Posterior cingulate gyrus (tissue), 11 donors: ENCODE measurements at places on chromosomes 1 and 21.

GRCh38 chr1:8364528-8365442, 46.9 kb downstream of the SLC45A1 start:
- no peak for DNase-seq

DNA sequence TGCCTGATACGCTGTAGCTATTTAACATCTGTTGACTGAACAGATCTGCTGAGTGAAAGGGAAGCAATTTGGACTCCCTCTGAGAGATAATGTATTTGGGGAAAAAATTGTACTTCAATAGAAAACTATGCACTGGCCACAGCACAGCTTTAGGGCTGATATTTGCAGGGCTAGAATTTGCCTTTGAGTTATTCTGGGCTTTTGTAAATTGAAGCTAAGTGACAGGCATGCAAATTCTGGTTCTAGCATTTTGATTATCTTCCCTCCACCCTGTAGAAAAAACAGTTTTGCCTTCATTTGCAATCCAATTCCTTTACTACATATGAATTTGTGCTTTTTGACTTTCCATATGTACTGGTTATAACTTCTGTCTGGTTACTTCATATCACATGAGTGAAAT, 7.9 kb downstream of the KYAT3 start:
- DNase-seq: no peak

- no peak for DNase-seq
Measured at GRCh38 chr1:168031627-168032026, 94.8 kb upstream of the MPC2 start.

- peak; percentile 79 for DNase-seq
Measured at GRCh38 chr1:29237852-29238619, 1.7 kb downstream of the PTPRU start.

DNA sequence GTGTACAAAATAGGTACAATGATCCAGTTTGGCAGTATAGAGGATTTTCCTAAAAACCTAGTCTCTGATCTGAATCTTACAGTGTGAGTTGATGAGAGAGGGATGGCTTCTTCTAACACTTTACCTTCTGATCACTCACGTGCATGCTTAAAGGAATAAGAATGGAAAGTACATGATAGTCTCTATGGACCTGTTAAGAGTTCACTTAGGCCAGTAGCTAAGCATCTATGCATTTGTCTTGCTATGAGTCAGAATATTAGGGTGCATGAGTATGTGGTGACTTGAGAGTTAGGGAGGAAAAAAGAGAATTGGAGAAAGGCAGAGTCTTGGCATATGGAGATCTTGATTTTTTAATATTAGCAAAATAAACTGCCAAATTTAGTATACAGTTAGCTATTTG, 206.3 kb downstream of the COL11A1 start:
- DNase-seq: no peak

DNA sequence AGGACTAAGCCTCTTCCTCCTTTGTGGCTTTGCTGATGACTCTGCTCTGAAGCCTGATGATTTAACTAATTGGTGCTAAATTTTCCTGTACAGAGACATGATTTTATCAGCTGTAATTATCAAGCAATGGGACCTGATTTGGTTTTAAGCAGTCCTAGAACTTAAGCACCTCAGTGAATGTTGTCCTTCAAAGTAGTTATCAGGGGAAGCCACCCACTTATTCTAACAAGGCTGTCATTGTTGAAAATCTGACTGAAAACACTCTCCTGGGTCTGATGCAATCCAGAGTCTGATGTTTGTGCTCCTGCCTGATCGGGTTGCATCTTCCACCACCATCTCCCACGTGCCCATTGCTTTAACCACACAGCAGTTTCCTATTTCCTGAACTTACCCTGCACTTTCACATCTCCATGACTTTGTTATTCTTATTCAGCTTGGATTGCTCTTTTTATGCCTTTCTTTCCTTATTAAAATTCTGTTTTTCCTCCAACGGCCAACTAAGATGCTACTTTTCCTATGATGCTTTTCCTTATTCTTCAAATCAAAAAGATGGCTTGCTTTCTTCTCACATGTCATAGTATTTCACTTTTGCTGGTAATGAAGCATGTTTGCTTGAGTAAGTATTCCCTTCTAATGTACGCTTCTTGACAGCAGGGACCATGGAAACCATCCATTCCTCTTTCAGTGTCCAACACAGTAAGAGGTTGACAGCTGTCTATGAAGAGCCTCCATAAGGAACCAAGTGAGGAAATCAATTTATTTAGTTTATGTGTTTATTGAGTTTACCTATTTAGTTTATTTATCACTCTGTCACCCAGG, 55.0 kb downstream of the S1PR1 start:
- DNase-seq: no peak

- DNase-seq: no peak
Measured at GRCh38 chr1:87325982-87326738, 2.5 kb upstream of the LMO4 start.

DNA sequence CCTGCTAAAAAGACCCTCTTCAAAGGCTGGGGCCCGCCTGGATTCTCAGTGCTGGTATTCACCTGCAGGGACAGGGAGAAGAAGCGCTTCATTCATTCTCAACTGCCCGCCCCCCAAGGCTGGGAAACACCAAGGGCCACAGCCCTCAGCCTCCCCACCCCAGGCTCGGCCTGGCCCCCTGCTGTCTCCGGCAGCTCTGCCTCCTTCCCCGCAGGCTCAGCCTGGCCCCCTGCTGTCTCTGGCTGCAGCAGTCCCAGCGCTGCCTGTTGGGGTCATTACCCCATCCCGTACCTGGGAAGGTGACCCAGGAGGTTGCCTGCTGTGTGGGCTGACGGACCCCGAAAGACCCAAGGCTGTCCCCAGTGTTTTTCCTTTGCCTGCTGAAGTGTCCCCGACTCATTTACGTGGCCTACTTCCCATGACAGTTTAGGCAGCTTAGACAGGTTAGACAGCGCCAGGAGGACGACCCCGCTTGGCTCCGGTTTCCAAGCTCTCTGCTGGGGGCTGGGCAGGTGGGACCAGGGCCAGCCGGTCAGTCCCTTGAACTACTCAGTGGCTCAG, 22.9 kb upstream of the CLSTN1 start:
- peak; percentile 77 for DNase-seq

GRCh38 chr1:32219022-32219421, 3.1 kb downstream of the TMEM234 start:
- no peak for DNase-seq

GRCh38 chr1:179873438-179873851, 4.2 kb downstream of the TOR1AIP2 start:
- DNase-seq: no peak

GRCh38 chr21:41641821-41642701, 124.8 kb downstream of the RIPK4 start:
- no peak for DNase-seq

DNA sequence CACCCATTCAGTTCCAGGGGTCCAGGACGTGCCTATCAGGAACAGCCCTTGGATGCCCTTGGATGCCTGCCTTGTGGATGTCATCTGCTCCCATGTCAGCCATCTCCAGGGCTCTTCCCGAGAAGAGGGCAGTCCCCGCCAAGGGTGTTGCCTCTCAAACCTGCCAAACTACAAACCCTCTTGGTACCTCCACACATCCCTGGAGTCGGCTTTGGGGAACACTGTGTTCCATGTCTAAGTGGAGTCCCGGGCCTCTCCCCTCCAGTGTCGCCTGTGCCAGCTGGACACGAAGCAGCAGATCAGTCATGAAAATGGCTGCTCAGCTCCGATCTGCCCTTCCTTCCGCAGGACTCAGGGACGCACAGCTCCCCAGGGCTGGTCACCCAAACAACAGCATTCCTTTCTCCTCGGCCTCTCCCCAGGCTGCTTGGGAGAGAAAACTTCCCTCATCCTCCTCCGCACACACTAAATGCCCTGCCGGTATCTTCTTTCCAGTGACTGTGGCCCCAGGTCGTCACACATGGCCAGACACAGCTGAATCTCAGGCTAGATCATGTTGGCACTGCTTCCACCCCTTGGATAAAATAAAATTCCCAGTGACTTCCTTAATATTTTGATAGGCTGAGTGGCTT, 53.4 kb downstream of the GALNT2 start:
- DNase-seq: no peak

DNA sequence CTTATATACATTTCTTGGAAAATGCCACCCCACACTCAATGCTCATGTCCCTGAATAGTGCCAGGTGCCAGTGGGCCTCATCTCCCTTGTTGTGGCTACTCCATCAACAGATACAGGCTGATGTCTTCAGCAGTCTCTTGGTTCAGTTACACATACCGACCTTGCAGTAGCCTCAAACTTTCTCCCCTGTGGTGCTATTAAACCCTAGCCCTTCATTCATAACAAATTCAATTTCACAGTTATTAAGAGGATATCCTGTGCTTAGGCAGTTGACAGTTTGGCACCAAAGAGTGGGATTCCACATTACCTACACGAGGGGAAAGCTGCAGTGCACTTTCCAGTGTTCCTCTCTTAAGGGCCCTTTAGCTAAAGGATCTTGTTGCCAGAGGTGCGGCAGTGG, 35.9 kb upstream of the CAMK1G start:
- no peak for DNase-seq

GRCh38 chr1:184986250-184986649, 11.9 kb upstream of the NIBAN1 start:
- DNase-seq: no peak

DNA sequence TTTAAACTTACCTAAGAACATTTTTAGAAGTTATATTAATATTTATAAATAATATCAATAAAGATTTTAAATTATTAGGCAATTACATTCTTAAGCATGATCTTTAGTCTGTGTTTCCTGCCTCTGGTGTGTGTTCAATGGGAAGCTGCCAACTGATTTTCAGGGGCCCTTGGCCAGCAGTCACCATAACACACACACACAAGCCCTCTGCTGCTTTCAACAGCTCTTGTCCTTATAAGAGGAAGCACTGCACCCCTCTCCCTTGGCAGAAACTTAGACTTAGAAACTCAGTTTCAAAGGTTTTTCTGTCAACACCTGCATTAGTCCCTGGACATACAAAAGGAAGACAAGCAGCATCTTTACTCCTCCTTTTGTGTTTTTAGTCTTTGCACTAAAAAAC, 81.4 kb downstream of the VAV3 start:
- DNase-seq: no peak

DNA sequence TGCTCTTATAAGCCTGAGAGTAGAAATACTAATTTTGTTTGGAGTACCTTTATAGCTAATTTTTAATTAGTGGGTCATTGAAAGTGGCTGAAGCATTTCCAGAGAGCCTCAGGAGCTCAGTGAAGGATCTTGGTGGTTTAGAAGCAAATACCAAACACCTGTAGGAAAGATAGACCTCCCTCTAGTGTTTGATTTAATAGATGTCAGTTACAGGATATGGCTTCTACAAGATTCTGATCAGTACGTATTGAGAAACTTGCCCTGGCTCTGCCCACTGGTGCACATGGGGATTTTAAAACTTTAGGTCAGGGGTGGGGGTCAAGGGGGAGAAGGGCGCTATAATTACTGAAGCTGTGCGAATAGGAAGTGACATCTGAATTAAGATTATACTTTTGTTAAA, 122.2 kb downstream of the POU2F1 start:
- no peak for DNase-seq

- no peak for DNase-seq
Measured at GRCh38 chr1:47894410-47895278, 102.5 kb downstream of the TRABD2B start.

- DNase-seq: no peak
Measured at GRCh38 chr21:44333509-44334328, 5.5 kb downstream of the CFAP410 start.

- DNase-seq: peak; percentile 98
Measured at GRCh38 chr1:204846546-204846945, 24.1 kb upstream of the NFASC start.

DNA sequence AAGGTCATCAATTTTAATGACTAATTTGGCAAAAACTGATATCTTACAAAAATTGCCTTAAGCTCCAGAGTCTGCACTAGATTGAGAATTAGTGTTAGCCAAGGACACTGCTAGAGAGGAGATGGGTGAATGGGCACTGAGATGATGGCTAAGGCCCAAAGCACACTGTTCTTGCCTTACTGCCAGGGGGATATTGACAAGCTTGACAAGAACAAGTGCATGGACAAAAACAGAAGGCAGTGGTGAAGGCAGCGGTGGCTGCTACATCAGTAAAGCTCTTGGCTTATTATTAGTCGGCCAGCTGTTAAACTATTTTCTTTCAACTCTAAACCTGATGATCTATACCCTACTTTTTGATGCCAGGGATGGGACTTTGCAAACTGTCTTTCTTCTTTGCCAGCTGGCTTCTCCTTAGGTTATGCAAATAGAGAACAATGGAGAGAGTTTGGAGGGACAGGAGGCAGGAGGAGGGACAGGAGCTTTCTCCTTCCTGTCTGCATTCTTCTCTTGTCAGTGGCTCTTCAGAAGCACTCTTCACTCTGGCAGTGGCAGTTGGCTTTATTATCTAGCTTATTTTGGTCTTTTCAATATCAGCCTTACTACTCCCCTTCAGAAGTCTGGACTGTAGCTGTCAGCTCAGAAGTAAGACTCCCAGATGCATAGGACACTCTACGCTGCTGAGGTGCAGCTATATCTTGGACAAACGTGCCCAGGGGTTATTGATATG, 853.5 kb upstream of the TMPRSS15 start:
- DNase-seq: no peak

DNA sequence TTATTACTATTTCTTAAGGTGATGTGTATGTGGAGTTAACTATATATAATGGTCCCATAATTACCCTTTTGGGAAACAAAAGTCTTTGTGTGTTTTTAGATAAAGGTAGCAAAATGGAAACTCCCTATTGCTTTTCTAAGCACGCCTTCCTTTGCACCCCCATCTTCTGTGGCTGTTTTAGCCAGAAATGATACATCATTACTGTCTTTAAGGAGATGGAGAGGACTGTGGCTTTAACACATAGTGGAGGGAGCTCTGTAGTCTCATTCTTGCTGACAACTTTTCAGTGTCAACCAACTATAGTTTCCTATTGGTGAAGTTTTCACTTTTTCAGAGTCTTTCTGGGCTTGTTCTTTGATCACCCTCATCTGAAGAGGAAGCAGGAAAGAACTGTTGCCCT, 1.0 kb downstream of the APOBEC4 start:
- DNase-seq: no peak

- DNase-seq: no peak
Measured at GRCh38 chr1:54998677-54999076, at the start of gene BSND. Gene BSND, plus strand, starts transcription at chr1:54998933. Its CDS starts 254 bp downstream, at chr1:54999187.

DNA sequence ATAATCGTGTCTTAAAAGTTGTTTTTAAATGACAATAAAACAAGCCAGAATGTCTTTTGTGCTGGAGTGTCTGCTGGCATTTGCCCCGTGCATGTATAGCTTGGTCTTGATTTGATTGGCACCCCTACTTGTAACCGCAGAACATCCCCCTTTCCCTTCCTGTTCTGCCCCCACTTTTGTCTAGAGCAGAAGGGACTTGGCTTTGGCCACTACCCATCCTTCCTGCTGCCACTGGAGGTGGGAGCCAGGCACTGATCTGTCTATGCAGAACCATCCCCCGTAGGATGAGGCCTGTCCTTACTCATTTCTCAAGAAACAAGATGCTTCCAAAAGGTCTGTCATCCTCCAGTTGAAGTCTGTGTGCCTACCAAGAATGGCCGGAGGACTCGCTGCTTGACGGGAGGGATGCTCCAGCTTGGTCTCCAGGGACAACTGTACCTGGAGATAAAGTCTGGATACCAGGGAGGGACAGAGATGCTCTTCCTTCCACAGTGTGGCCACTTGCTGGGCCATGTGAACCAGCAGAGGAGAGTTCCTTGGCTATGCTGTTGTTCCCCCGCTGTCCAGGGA, 1.1 kb upstream of the SLC27A3 start:
- DNase-seq: no peak

- DNase-seq: no peak
Measured at GRCh38 chr1:205276689-205277065, 44.9 kb downstream of the NUAK2 start.
